Pericardium fibroblast (primary cell): ENCODE measurements at places on chromosomes 5 and 9. TPM values are rescaled to one million over a fixed set of nuclear protein-coding genes. Genes with fewer than 3 reads are reported as not detected.

NEURL1B gene
- 1.5 and 17.2 TPM in 2 replicates for total RNA-seq

SPARC gene
- total RNA-seq: 4,412 and 6,097 TPM in 2 replicates

SPATA31C1 gene
- total RNA-seq: not detected in 2 replicates

HAVCR2 gene
- total RNA-seq: not detected in 2 replicates

SLC6A18 gene
- total RNA-seq: not detected in 2 replicates

CNTRL gene
- 2.0 and 2.7 TPM in 2 replicates for total RNA-seq

SPINK6 gene
- not detected in 2 replicates for total RNA-seq

CDX1 gene
- 0.12 and 0.60 TPM in 2 replicates for total RNA-seq

WWC1 gene
- total RNA-seq: 1.0 and 2.1 TPM in 2 replicates

MAT2B gene
- total RNA-seq: 32.1 and 48.9 TPM in 2 replicates

PCDHGB2 gene
- 0.77 and 3.3 TPM in 2 replicates for total RNA-seq

SEMA5A gene
- 5.3 and 22.8 TPM in 2 replicates for total RNA-seq

KCNV2 gene
- not detected in 2 replicates for total RNA-seq

PCAT7 gene
- under 0.01 TPM in 2 replicates for total RNA-seq

OSMR gene
- total RNA-seq: 53.1 and 74.9 TPM in 2 replicates

INSL6 gene
- total RNA-seq: not detected in 2 replicates
